Left forelimb (tissue), 1 donor: ENCODE measurements at places on chromosomes 4 and X.

GRCh38 chrX:50698944-50699343 is 115.0 kb downstream of the SHROOM4 start:
- DNase-seq, result no peak

DNA sequence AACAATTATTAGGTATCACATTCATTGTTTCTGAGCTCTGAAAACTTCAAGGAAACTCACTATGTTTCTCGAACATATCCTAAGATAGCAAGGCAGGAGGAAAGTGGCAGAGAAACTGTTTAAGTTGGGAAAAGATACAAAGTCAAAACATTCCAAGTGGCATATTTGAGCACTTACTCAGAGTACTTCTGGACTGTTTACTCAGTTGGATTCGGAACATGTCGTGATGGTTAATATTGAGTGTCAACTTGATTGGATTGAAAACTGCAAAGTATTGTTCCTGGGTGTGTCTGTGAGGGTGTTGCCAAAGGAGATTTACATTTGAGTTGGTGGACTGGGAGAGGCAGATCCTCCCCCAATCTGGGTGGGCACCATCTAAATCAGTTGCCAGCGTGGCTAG is 298.3 kb downstream of the IL1RAPL2 start:
- no peak for DNase-seq

DNA sequence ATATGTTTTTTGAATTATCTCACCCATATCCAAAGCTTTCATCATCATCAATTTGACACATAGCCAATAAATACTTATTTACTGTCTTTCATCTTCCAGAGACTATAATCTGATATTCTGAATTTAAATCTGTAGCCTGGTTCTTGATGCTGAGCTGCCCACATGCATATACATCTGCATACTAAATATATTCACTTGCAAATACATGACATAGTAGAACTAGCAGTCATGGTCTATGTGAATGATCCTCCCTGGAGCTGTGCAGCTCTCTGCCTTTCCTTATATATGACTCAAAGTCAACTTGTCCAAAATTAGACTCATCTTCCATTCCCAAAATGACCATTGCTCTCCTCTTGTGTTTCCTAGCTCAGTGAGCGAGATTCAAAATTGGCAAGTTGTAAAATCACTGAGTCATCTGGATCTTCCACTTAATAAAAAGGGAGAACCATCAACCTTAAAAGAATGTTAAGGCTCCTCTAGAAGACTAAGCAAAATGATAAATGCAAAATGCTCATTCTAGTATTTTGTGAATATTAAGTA is 448.2 kb downstream of the PPARGC1A start:
- no peak for DNase-seq

- DNase-seq, result no peak
These were observed 10.6 kb downstream of the TSPAN6 start for GRCh38 chrX:100625985-100626491.

DNA sequence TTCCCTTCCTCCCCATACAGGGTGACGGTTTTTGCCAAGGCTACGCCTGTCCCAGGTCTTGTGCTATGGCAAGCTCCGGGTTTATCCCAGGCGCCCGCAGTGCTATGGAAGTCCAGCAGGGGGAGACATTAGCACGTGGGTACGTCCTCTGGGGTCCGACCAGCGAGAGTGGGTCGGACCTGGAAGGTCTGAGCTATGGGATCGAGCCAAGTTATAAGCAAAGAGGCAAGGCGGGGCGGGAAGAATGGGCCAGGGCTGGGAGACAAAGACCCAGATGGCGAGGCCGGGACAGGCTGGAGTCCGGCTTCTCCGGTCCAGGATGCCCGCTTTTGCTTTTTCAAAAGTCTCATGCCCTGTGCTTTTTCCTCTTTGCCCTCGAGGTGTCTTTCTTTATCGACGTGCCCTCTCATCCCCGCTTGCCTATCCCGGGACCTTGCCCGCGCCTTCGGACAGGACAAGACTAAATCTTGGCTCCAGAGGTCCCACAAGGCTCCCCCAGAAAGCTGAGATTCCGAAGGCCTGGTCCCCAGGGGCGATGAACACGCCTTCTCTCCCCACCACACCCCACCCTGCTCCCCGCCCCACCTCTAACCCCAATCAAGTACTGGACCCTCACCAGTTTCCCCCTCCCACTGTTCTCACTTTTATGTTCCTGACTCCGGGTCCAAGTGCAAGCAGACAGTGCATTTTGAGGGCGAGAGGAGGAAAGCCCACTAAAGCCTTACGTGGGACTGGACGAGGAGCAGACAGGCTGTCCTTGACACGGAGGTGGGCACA is 785 bp upstream of the EFNB1 start:
- DNase-seq, result peak; percentile 89

- no peak for DNase-seq
These were observed 1638.8 kb upstream of the PCDH7 start for GRCh38 chr4:29081234-29081955.

GRCh38 chr4:74504212-74504611 is 59.3 kb downstream of the AREG start:
- DNase-seq, result no peak

DNA sequence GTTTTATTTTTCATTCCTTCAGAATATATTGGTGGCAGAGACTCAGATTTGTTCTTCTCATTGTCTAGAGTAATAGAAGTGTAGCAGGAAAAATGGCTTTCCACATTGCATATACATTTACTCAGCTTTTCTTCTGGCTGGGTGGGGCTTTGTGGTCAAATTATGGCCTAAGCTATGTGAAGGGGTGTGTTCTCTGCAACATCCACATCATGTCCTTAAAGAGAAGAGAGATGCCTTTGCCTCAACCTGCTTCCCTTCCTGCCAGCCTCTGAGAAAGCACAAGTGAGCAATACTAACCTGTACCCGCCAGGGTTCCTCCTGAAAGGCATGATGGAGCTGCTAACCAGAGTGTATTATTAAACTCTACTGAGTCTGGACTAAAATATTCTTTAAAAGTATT is 695.6 kb upstream of the FAM241A start:
- no peak for DNase-seq

DNA sequence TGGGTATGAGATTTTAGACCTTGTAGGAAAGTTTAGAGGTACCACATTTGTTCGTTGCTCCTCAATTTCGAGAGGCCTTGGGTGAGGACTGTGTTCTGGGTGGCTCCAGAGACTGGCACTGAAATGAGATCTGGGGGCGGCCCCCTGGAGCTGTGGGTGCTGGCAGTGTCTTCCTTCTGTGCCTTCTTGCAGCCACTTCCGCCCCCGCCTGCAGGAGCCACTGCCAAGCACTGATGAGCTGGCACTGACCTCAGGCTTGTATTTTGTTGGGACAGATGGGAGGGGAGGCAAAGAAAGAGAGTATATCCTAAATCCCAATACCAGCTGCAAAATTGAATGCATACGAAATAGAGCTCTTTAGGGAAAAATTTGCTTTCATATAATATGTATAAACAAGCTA is 64.5 kb upstream of the CLDN34 start:
- no peak for DNase-seq

DNA sequence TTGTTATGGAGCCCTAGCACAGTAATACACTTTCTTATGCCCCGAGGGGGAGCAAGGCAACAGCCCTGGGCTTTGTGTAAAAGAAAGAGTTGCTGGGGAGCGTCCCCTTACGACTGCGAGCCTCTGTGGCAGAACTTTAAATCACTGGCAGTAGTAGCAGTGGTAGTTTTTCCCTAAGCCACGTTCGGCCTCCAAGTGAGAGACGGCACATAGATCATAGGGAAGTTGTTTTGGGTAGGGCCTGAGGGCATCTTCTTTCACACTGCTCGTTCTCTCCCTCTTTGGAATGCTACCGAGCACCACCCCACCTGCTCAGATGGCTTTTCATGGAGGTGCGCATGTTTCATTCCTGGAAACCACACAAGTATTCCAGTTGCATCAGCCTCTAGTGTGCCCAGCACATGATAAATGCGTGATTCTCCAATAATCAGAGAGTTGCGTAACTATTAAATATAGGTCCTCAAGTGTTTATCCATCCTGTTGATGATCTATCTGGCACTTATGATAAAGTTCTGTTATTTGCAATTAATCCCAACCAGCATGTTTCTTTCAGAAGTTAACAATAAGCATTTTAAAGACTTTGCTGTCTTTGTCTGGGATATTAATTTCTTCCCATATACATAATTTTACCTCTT is 7.0 kb upstream of the SYNPO2 start:
- no peak for DNase-seq

- DNase-seq, result no peak
These were observed 96.5 kb downstream of the ARHGAP10 start for GRCh38 chr4:147828331-147828905.

GRCh38 chrX:154121207-154121606 is 22.8 kb upstream of the OPN1LW start:
- no peak for DNase-seq

DNA sequence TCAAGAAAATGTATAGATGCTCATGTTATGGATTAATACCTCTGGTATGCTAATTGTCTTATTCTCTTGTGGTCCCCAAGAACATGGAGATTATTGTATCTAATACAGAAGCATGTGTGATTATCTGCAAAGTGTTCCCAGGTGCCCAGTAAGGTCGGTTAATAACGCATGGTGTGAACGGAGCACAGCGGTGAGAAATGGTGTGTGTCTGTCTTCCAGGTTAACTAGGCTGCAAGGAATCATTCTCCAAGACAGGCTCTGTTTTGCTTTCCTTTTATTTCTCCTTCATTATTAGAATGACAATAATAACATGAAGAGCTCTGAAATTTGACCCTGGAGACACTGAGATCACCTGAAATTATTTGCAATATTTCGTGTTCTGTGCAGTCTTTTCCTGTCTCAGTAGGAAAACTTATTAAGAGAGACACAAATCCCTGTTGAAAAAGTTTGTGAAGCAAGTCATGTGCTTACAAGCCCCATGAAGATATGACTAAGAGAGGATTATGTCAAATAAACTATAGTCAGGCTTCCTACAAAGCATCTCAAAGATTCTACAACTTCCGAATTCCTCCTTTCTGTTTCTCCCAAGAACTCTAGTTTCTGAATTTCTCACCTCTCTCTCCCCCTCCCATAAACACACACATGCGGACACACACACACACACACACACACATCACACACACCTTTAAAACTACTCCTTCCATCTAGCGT is 230.9 kb downstream of the HS3ST1 start:
- no peak for DNase-seq

- DNase-seq, result no peak
These were observed 119.1 kb downstream of the TGIF2LX start for GRCh38 chrX:90040807-90041206.
